CD4-positive, alpha-beta T cell treated with Interleukin-15 for 4 hours (primary cell): ENCODE measurements at places on chromosomes 4 and X.

DNA sequence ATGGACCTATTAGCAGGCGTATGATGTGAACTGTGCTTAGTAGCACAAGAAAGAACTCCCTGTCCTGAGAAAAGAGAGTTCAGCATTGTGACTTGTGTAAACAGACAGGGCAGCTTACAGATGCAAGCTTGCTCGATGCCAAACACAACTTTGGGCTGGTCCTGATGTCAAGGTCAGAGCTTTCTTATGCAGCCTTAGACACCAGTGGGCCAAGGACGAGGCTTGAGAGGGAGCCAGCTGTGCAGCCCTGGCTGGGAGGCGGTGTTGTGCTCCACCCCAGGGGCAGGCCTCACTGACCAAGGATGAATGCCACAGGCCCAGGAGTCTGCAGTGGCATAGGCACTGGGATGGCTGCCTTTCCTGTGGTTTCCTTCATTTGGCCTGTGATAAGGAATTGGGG is 35.4 kb downstream of the JADE1 start:
- DNase-seq = no peak

- no peak for DNase-seq
These were observed 56.7 kb downstream of the NAF1 start for GRCh38 chr4:163109967-163110366.

DNA sequence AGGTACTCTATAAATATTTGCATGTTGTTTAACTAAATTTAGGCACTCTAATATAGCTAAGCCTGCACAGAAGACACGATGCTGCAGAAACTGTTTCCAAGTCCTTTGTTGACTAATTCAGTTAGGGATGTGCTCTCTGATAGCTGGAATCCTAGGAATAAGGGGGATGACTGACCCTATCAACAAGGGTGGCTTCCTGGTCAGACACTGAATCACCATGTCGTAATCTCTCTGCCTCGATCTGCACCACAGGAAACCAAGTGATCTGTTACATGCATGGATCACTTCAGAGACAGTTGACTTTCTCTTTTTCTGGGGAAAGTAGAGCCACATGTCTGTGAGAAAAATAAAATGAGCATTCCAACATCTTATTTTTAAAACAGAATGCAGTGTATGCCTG is 169.1 kb downstream of the GUCY2F start:
- no peak for DNase-seq

GRCh38 chr4:110104661-110105060 is 93.8 kb downstream of the ELOVL6 start:
- no peak for DNase-seq

- DNase-seq = no peak
These were observed 134.3 kb upstream of the FGF13 start for GRCh38 chrX:138845786-138846185.

DNA sequence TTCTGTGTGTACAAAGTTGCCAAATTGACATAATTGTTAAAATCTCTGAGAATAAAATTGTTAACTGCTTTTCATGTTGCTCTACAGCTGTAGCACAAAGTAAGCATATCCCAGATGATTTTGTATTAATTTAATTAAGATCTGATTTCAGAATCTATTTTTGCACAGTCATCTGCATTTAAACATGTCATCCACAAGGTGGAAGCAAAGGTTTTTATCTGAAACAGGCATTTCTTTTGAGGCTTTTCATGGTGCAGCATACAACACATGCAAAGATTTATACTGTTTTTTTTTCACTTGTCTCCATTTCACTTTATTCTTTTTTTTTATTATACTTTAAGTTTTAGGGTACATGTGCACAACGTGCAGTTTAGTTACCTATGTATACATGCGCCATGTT is 51.2 kb downstream of the GC start:
- DNase-seq = no peak

GRCh38 chr4:2073808-2074481 is 14.8 kb downstream of the NAT8L start:
- no peak for DNase-seq

- DNase-seq = no peak
These were observed 89.5 kb downstream of the JAKMIP1 start for GRCh38 chr4:6110681-6111353.

DNA sequence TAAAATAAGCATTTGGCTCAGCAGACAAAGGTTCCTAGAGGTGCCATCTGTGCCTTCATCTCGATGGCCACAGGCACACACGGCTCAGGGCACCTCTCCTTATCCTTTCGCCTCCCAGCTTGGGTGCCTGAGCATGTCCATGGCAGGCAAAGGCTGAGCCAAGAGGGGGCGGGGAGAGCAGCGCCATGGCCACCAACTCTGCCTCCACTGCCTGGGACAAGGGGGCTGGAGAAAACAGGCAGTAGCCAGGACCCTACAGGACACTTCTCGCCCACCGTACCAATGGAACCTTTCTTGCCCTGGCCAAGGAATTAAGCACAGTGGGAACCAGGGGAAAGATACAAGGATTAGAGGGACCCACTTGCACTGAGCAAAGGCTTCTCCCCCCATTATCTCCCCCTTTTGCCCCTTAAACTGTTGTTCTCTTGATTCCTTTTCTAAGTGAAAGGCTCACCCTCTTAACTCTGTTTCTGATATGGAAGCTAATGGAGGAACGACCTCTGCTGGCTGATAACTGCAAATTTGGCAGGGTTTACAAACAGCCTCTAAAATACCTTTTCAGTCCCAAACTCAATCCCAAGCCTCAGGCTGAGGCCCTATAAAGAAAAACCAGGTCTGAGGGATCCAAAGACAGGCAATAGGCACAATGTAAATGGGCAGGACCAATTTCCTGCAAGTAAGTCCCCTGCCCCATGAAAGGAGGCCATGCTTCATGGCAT is 335.2 kb downstream of the ADAM29 start:
- DNase-seq = no peak

DNA sequence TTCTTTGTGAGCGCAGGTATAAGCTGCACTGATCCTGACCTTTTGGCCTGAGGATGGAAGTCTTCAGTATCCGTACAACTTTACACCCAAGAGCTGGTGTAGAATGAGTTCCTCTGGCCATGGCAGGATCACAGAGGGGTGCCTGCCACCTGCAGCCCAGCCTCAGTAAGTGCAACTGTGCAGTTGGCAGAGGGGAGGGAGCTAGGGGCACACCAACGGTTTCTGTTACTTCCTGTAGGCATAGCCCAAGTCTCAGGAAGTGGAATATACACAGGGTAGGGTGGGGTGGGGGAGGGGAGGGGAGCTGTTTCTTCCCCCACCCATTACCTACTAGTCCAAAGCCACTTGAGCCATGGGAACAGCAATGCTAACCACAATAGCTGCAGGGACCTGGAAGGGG is 85.4 kb upstream of the GBA3 start:
- peak; percentile 3 for DNase-seq

GRCh38 chr4:19128176-19128575 is 1106.6 kb upstream of the LCORL start:
- DNase-seq = no peak

DNA sequence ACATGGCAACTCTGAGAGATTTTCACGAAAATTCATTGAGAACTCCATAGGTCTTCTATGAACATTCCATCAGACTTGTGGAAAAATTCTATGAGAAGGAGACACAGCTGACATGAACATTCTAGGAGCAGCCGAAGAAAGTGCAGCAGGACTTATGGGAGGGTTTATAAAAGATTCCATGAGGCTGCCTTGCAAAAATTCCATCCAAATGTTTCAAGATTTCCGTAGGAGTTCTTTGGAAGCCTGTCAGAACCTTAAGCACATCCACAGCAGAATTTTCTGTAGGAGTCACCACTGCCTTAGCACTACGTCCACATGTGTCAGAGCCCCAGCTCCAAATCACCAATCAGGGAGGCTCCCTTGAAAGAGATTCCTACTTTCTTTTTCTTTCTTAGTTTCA is 67.0 kb upstream of the MSX1 start:
- DNase-seq = no peak
